ENCODE measurements at places on chromosomes 1 and 21. TPM values are rescaled to one million over a fixed set of nuclear protein-coding genes. Genes with fewer than 3 reads are reported as not detected.

- no peak for DNase-seq
Observed at GRCh38 chr1:192635939-192636338, at the start of gene RGS13. Gene RGS13 (plus strand): TSS chr1:192636147. CDS start chr1:192644335, 8,188 bp downstream.

The PRR9 gene
- polyA plus RNA-seq = not detected

The GREM2 gene
- 0.05 TPM for polyA plus RNA-seq

The FCRL4 gene
- not detected for polyA plus RNA-seq

GRCh38 chr1:64727861-64728260 lies 17.0 kb upstream of the RAVER2 start:
- no peak for DNase-seq

- no peak for DNase-seq
Observed at GRCh38 chr1:226064816-226065248, 2.3 kb downstream of the H3-3A start.

GRCh38 chr1:162040657-162041056 lies 17.0 kb upstream of the OLFML2B start:
- DNase-seq = no peak

- no peak for DNase-seq
Observed at GRCh38 chr1:24643363-24644099, 429 bp downstream of the SRRM1 start.

GRCh38 chr1:111441573-111442192 lies 7.4 kb downstream of the WDR77 start:
- peak; percentile 78 for DNase-seq

DNA sequence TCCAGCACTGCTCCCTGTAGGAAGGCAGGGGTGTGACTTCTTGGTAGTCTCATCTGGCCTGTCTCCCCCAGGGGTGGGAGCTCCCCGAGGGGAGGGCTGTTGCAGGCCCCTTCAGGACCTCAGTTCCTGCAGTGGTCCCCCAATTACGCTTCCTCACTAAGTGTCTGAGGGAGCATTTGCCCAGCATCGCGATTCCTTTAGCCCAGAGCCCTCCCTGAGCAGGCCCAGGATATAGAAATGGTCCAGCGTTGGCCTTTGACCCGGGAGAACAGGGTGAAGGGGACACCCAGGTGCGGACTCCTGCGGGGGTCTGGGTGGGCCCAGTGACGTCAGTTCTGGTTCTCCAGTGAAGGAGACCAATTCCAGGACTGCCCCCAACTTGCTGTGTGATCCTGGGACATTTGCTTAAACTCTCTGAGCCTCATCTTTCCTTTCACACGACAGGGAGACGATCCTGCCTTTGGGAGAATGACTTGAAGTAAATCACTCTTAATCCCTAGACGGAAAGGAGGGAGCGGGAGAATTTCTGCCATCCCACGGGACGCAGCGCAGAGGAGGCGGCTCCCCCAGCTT lies 32.6 kb upstream of the BTG2 start:
- no peak for DNase-seq

- no peak for DNase-seq
Observed at GRCh38 chr21:36297938-36298572, 21.9 kb upstream of the MORC3 start.

DNA sequence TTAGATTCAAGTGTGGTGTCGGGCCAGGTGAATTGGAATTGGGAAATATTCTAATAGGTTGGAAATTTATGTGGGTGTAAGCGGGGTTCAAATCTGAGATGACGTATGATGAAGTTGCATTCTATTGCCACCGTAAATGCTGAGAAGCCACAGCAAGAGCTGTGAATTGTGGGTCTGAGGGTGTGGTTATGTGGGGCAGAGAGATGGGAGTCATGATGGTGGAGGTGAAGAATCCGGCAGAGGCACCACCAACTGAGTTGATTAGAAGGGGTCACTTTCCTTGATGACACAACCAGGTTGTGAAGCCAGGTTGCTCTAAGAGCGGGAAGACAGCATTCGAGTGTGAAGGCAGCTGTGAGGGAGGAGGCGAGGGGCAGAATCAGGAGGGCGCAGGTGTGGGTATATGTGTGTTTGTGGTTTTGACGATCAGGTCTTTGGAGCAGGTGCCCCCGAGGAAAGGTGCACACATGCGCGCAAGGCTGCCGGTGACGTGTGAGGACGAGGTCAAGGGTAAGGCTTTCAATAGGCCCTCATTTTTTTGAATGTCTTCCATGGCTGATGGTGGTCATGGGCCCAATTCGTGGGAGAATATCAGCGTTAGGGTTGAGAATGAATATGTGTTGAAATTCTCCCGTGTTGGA lies 18.7 kb downstream of the LRRC3 start:
- no peak for DNase-seq

DNA sequence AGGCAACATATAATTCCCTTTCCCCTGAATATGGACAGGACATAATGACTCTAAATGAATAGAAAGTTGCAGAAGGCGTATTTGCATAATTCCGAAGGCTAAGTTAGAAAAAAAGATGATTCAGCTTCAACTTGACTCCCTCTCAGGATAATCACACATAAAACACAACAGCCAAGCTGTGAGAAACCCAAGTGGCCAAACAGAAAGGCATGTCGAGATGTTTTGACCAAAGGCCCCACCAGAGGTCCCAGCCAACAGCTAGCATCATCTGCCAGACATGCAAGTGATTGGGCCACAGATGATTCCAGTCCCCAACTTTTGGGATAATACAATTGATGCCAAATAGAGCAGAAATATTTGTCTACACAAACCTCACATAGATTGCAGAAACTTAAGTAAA lies 444.9 kb downstream of the LTN1 start:
- DNase-seq = no peak

GRCh38 chr1:62810420-62811274 lies 26.7 kb downstream of the ATG4C start:
- no peak for DNase-seq

- no peak for DNase-seq
Observed at GRCh38 chr1:2208309-2209239, 14.0 kb upstream of the FAAP20 start.

Data from H1 (cell line).